ENCODE measurements at places on chromosomes 12 and 14. TPM values are rescaled to one million over a fixed set of nuclear protein-coding genes. Genes with fewer than 3 reads are reported as not detected.

GRCh38 chr12:53953831-53954693, 641 bp upstream of the HOXC12 start:
- no peak for DNase-seq

DNA sequence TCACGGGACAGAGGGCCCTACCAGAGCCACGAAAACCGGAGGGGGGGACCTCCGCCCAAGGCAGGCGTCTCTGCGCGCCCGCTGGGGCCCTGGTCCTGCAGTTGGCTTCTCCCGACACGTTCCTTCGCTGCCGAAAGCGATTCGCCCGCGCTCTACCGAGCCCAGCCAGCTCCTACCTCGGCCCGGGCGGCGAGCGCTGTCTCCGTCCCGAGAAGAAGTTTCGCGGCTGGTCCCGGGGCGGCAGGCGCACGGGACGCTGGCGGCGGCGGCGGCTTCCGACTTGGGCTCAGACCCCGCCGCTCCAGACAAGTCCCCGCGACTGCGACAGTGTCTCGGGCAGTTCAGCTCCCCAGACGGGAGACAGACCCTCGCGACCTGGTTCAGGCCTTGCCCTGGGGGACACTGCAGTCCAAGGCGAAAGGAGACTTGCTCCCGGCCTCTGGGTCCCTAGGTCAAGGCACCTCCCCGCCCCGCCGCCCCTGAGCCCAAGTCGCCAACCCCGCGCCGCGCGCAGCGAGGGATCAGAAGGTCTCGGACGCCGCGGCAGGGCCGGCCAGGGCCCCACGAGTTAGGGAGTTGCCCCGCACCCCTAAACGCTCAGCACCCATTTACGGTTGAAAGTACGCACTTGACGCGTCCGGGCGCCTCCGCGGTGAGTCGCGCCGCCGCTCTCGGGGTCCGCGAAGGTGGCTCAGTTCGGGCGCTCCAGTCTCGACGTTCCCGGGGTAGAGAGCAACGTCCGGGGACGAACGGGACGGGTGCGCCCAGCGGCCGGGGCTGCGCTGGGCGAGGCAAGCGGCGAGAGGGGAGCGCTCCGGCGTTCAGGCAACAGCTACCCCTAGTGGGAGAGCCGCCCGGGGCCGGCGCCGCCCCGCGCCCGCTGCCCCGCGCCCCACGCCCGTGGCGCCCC, 1.4 kb upstream of the DIO3 start:
- DNase-seq: peak; percentile 44

GLS2 gene
- total RNA-seq: not detected

DBX2 gene
- 0.20 TPM for total RNA-seq

AQP2 gene
- total RNA-seq: not detected
